ENCODE measurements at places on chromosomes 2 and 18.

GRCh38 chr2:30235008-30235655 lies 3.8 kb downstream of the LBH start:
- DNase-seq, result peak; percentile 52

- peak; percentile 30 for DNase-seq
Observed at GRCh38 chr2:28751956-28752630, 463 bp downstream of the PPP1CB start.

GRCh38 chr18:22283116-22283395 lies 113.7 kb downstream of the GATA6 start:
- DNase-seq, result no peak

GRCh38 chr18:50231621-50232020 lies 34.7 kb downstream of the CFAP53 start:
- no peak for DNase-seq

- DNase-seq, result no peak
Observed at GRCh38 chr18:2559249-2559648, 12.1 kb downstream of the METTL4 start.

- no peak for DNase-seq
Observed at GRCh38 chr2:28647682-28648081, 103.9 kb upstream of the PPP1CB start.

DNA sequence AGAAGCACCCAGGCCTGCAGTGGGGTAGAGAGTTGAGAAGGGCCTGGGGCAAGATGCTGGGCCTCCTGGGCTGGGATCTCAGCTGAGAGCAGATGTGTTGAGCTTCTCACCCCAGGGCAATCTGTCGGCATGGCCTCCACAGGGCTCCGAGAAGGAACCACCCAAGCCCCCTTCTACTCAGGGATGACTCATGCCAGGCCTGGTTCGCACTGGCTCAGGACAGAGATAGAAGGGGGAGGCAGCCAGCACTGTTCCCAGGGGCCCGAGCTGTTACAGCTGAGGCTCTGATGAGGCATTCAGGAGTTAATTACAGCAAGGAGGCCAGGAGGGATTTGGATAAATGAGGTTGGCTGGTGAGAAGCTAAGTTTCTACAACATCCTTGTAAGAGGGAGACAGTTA lies 62.5 kb downstream of the CENPO start:
- DNase-seq, result no peak

GRCh38 chr2:41970988-41971660 lies 76.7 kb upstream of the PKDCC start:
- DNase-seq, result no peak

DNA sequence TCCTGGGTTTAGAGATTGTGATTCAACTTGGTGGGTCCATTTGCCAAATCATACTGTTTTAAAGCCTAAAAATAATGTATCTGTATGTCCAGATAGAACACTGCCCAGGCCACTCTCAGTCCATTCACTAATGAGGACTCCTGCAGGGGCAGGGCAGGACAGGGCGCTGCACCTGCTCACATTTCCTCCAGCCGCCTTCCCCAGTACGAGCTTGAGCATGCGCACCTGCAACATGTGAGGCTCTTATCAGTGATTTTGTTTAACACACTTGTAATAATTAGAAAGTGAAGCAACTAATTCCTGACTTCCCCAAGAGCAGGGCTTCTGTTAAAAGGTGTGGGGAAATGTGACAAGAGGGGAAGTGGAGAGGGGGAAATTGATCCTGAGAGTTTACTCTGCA lies 89.7 kb downstream of the AFF3 start:
- DNase-seq, result no peak

DNA sequence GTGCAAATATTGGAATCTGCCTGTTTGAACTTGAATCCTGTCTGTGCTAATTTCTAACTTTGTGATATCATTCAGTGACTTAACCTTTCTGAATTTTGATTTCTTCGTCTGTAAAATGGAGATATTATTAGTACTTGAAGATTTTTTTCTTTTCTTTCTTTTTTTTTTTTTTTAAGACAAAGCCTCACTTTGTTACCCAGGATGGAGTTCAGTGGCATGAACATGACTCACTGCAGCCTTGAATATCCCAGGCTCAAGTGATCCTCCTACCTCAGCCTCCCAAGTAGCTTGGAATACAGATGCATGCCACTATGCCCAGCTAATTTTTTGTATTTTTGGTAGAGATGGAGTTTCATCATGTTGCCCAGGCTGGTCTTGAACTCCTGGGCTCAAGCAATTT lies 28.3 kb downstream of the ACTR3 start:
- no peak for DNase-seq

GRCh38 chr2:215841175-215841816 lies 172.1 kb downstream of the MREG start:
- DNase-seq, result no peak

GRCh38 chr2:191152482-191153240 lies 1.9 kb upstream of the STAT4 start:
- DNase-seq, result no peak

- DNase-seq, result no peak
Observed at GRCh38 chr2:197647961-197648690, 27.3 kb downstream of the RFTN2 start.

DNA sequence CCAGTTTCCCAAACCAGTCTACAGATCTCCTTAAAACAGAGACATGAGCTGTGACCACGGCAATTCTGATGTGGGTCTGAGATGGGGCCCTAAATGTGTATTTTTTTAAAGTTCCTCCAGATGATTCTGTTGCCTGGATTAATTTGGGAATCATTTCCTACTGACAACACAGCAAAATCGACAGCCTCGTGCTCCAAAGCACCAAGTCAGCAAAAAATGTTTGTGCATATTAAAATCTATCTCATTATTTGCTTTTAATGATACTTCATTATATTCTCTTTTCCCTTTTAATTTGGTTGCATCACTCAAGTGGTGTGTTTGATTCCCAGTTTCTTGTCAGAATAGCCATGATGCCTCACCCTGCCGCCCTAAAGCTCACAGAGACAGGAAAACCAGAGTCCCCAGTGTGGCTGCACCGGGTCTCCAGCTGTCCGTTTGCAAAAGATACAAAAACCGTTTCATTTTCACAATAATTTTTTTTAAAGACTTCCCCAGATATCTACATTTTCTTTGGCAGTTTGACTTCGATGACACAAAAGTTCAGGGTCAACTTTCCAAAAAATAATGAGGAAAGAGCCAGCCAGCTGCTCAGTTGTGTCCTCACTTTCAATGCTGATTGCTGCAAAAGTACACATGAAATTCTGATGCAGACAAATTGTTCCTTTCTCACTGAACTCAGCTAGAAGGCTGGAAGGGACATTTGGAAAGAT lies 443.2 kb upstream of the ID2 start:
- no peak for DNase-seq

DNA sequence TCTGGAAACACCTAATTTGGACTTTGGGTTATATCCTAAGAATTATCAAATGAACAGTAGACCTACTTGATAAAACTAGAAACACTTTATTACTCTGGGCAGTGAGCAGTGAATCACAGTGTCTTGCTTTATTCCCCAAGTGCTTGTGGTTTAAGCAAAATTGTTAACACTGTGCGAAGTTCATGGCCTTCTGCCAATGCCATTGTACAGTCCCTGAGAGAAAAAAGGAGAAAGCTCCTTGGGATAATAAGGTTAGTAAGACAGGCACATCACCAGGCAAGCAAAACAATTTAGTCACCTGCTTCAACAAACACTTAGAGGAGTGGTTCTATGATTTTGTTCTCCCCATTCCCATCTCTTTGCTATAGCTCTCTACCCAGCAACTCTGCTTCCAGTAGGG lies 39.8 kb downstream of the ADCYAP1 start:
- no peak for DNase-seq

DNA sequence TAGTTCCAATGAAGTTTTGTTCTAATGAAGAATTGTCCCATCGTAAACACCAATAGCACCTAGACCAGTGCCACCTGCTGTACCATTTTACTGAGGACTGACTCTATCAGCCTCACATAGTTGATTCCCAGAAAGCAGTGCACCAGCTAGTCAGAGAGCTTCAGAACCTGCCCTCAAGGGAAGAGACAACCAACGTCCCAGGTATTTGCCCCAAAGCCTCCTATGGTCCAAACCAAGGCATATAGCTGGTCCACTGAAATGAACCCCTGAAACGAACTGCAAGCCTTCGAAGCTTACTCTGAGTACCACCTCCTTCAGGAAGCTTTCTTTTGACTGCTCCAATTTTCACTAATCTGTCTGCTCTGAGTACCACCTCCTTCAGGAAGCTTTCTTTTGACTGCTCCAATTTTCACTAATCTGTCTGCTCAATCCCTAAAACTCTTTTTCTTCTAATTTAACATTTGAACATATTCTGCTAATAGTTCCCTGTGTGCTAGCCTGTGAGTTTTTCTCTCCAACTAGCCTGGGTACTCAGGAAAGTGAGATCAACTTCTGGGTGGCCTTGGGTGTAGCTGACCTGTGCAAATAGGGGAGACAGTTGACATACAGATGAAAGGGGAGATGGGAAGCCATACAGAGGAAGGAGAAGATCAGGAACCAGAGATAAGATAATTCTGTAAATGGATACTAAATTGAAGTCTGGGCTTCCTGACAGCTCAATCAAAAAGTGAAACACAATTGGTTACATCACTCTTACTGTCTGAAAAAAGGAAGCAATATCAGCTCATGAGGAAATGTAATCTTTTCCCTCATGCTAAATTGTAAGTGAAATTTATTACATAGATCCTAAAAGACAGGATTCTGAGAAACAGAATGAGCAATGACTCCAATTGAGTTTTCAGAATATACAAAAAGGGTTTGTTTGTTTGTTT lies 33.5 kb upstream of the EML4 start:
- no peak for DNase-seq

- DNase-seq, result no peak
Observed at GRCh38 chr2:144411473-144411872, 108.4 kb downstream of the ZEB2 start.

GRCh38 chr2:209973328-209973727 lies 29.1 kb upstream of the RPE start:
- DNase-seq, result no peak

DNA sequence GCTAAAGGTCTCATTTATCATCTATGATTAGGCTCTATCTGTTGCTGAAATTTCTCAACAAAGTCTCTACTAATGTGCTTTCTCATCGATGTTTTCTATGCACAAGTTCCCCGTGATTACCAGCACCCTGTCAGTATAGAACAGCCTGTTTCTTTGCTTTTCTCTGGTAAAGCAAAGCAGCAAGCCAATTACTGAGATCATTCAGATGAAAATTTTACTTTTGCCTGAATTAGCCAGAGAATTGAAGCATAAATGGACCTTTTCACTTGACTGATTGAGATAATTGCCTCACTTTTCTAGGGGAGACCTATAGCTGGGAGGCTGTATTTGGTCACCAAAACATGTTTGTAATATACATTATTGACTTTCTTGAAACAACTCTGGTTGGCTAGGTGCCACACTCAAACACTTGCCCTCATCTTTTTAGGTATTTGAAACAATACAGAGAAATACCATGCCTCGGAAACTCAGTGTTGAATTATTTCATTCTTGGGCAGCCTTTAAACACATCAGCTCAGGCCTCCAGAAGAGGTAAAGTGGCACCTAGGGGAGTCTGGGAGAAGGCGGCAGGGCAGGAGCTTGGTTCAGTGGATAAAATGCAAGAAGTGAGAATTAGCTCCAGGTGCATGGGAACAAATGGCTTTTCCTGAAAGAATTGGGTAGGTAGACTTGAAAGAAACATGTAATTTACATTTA lies 96.2 kb downstream of the GALNT3 start:
- DNase-seq, result no peak

- no peak for DNase-seq
Observed at GRCh38 chr18:28013066-28013465, 163.9 kb downstream of the CDH2 start.

- DNase-seq, result no peak
Observed at GRCh38 chr2:11505652-11506610, 27.9 kb upstream of the GREB1 start.

DNA sequence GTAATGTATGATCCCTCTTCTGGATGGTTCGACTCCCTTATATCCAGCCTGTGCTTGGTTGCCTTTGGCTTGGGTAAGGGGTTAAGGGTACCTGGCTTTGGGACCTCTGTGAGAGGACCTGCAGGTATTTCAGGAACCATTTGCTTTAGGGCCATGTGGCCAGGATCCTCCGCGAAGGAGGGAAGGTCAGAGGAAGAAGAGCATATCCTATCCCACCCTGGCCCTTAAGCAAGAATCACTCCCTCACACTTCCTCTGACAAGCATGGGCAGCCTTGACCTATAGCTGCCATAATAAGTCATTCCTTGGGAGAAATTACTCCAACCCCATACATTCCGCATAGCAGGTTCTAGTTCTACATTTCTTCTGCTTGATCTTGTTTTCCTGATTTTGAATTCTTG lies 59.1 kb upstream of the TXNDC2 start:
- DNase-seq, result no peak

- DNase-seq, result no peak
Observed at GRCh38 chr2:226873051-226873620, 37.3 kb downstream of the RHBDD1 start.

GRCh38 chr2:239466061-239466754 lies 65.4 kb upstream of the HDAC4 start:
- no peak for DNase-seq

DNA sequence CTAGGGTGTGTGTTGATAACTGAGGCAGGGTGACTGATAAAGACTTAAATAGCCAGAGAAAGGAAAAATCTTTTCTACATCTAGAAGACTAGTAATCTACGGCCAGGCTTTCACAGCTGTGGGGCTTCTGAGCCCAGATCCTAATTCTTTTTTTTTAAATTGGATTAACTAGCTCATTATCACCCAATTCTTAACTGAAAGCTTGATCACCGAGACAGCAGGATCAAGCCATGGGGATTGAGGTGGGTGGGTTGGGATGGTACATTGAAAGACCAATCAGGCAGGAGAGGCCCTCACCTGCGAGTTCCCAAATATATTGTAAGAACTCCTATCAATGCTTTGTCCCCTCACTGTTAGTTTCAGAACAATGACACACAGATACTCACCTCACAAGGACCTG lies 20.0 kb upstream of the NFE2L2 start:
- no peak for DNase-seq

GRCh38 chr18:49839012-49839411 lies 25.7 kb upstream of the ACAA2 start:
- no peak for DNase-seq

DNA sequence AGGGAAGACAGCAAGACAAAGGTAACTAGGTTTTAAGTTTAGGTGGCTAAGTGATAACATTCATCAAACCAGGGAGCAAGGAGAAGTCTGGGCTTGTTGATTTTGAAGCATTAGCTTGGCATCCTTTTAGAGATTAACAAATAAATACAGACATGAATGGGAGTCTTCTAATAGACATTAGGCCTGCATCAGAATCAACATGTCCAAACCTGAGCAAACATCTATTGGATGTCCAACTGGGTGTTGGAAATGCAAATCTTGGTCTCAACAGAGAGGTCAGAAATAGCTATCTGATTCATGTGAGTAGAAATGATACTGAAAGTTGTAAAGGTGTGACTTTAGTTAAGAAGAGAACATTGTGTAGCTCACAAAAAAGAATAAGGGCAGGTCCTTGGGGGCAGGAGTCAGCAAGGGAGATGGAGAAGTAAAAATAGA lies 85.5 kb upstream of the RND3 start:
- no peak for DNase-seq

DNA sequence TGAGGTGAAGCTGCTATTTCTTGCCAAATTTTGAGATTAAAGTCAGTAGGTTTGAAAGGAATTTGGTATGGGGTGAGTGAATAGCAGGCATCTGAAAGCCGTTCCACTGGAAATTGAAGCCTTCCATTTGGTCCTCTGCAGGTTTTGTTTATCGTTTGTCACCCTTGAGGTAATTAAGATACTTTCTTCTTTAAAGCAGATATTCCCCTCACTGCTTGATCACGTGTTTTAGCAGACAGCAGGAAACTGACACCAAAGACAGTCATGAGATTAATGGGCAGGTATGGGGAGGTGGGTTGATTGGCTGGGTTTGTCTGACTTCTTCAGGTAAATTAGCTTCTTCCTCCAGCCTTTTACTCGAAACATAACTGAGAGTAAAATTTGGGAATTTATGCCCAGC lies 10.7 kb downstream of the LPIN1 start:
- no peak for DNase-seq
